Posterior cingulate gyrus (tissue), 11 donors: ENCODE measurements at places on chromosomes 4 and X.

GRCh38 chr4:155411546-155411945, 34.8 kb upstream of the MAP9 start:
- no peak for DNase-seq

GRCh38 chr4:166067915-166068314, 194.9 kb downstream of the TLL1 start:
- DNase-seq, result no peak

- DNase-seq, result no peak
Observed at GRCh38 chr4:138251938-138252337, 9.8 kb upstream of the SLC7A11 start.

GRCh38 chr4:69888336-69888735, 28.4 kb upstream of the SULT1E1 start:
- DNase-seq, result no peak

- no peak for DNase-seq
Observed at GRCh38 chr4:144787365-144788258, 141.7 kb downstream of the HHIP start.

GRCh38 chrX:10990976-10991375, 120.2 kb upstream of the HCCS start:
- DNase-seq, result no peak

- no peak for DNase-seq
Observed at GRCh38 chr4:184030036-184030435, 124.9 kb downstream of the STOX2 start.

DNA sequence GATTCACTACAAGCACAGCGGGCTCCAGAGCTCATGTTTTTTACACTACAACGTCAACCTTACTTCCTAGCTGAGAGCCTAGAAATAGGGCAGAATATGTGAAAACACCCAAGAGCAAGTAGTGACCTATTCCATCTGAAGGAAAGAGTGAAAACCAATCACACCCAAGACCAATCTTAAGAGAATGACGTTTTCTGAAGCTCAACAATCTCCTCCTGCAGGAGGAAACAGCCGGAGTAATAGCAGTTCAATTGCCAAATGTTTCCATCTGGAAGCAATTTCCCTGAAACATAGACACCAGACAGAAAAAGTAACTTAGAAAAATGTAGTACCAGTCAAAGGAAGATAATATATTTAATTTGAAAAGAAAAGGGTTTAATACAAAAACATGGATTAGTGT, 142.4 kb downstream of the ANXA5 start:
- DNase-seq, result no peak

DNA sequence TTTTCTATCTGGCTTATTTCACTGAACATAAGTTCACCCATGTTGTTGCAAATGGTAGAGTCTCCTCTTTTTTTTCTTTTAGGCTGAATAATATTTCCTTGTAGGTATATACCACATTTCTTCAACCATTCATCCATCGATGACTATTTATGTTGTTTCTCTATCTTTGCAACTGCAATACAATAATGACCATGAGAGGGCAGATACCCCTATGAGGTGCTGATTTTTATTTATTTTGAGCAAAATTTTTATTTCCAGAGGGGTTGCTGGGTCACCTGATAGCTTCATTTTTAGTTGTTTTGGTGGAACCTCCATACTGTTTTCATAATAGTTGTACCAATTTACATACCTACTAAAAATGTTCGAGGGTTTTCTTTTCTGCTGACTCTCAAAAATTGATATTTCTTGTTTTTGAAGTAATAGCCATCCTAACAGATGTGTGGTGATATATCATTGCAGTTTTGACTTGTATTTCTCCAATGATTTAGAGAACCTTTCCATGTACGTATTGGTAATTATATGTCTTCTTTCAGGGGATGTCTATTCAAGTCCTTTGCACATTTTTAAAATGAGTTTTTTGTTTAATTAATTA, 1697.0 kb downstream of the PCDH7 start:
- DNase-seq, result no peak

DNA sequence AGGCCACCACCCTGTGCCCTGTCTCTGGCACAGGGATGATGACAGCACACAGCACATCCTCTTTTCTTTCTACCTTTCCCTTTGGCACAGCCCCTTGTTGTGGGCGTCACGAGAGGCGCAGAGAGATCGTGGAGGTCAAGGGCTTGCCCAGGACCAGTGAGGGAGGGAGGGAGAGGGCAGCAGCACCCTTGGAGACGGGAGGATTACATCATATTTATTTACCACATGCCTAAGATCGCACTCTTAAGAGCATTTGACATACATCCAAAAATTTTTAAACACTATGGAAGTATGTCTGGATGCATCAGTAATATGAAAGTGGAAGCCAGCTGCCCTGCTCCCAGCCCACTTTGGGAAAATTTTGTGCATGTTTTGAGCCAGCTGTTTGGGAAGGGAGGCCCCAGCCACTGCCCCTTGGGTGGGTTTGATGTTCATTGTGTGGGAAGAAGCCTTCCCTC, 12.7 kb downstream of the WFS1 start:
- DNase-seq, result no peak
